Heart left ventricle (tissue), 16 donors: ENCODE measurements at places on chromosomes 3 and 15. TPM values are rescaled to one million over a fixed set of nuclear protein-coding genes. Genes with fewer than 3 reads are reported as not detected.

DNA sequence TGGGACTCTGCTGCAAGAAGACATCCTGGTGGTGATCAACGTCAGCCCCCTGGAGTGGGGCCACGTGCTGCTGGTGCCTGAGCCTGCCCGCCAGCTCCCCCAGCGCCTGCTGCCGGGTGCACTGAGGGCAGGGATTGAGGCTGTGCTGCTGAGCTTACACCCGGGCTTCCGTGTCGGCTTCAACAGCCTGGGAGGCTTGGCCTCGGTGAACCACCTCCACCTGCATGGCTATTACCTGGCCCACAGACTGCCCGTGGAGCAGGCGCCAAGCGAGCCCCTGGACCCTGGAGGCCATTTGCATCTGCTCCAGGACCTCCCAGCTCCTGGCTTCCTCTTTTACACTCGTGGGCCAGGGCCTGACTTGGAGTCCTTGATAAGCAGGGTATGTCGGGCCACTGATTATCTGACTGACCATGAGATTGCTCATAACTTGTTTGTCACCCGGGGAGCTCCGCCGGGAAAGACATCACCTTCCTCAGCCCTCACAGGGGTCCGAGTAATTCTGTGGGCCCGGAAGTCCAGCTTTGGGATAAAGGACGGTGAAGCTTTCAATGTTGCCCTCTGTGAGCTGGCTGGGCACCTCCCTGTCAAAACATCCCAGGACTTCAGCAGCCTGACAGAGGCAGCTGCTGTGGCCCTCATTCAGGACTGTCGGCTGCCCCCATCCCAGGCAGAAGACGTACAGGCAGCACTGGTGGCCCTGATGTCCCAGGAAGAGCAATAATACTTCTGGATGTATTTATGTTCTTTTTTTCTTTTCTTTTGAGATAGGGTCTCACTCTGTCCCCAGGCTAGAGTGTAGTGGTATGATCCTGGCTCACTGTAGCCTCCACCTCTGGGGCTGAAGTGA lies 7.6 kb downstream of the GDPGP1 start:
- DNase-seq: no peak

- no peak for DNase-seq
These were observed 35.0 kb upstream of the CAPN3 start for GRCh38 chr15:42324308-42324707.

- DNase-seq: no peak
These were observed 247.0 kb downstream of the STXBP5L start for GRCh38 chr3:121155028-121155427.

- peak; percentile 70 for DNase-seq
These were observed 147.1 kb upstream of the LPP start for GRCh38 chr3:188006726-188007393.

DNA sequence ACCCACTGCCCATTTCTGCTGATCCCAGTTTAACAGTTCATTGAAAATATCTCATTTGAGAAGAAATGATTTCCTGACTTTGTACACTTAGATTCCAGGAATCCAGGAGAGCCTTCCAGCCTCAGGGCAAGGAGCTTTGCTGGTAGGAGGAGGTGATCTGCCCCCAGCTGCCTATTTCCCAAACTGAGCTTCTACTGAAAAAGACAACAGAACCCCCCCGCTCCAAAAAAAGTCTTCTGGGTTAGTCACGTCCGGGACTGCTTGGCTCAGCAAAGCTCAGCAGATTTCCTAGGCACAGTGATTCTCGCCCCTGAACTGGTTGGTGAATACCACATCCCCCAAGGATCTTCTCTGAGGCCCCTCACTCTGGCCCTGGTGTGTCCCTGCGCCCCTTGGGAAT lies 13.1 kb downstream of the SLC6A6 start:
- DNase-seq: no peak

- no peak for DNase-seq
These were observed 107.1 kb downstream of the FGF12 start for GRCh38 chr3:192620275-192620674.

DNA sequence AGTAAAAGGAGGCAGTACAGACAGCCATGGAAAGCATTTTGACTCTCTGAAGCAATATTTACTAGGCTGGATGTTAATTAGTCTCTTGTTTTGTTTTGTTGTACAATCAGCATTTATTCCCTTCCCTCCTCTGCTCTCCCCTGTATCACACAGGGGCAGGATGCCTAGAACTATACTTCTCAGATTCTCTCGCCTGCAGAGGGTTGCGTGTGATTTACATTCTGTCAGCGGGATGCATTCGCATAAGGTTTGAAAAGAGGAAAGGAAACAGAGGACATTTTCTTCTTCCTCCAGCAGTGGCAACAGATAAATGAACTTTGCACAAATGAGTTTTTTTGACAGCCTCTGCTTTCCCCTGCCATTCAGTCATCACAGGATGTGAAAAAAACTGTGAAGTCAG lies 188.3 kb downstream of the RSL24D1 start:
- no peak for DNase-seq

DNA sequence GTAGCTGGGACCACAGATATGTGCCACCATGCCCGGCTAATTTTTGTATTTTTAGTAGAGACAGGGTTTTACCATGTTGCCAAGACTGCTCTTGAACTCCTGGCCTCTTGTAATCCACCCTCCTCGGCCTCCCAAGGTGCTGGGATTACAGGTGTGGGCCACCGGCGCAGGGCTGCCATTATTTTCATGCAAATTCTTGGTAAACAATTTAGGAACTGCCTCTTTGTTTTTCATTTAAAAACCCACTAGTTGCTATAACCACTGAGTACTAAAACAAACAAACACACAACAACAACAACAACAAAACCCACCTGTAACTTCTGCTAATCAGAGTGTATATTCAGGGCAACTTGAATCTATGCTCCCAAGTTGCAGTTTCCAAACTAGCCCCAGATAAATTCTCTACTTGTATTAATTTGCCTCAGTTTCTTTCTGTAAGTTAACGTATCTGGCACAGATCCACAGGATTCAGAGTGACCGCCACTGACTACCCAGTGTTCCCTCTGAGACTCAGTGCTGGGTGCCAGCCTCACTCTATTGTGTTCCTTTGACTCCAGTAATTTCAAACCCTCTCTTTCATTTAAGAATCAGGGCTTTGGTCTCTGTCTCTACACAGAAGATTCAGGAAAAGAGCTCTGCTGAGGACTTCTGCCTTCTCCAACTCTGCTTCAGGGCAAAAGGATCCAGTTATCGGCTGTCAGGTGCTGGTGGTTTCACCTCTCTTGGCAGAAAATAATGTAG lies 18.6 kb upstream of the ZNF710 start:
- no peak for DNase-seq

DNA sequence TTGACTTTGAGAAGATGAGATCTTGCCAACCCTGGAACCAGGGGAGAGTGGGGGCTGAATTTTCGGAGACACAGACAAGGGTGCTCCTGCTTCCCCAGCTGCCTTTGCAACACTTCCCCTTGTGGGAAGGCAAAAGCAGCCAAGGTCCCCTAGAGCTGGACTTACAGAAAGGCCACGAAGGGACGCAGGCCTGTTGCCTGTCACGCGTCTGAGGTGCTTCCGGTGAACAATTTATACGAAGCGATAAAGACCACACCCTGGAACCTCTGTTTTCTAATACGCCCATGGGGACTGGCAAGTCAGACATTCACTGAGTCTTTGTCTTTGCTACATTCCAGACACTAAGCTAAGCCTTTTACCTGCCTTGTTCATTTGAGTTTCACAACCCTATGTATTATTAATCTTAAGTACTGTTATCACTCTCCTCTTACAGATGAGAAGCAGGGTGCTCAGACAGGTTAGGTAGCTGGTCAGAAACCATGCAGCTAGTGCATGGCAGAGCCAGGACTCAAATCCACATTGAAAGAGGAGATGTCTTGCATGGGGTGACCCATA lies 13.2 kb downstream of the MEGF11 start:
- DNase-seq: no peak

DNA sequence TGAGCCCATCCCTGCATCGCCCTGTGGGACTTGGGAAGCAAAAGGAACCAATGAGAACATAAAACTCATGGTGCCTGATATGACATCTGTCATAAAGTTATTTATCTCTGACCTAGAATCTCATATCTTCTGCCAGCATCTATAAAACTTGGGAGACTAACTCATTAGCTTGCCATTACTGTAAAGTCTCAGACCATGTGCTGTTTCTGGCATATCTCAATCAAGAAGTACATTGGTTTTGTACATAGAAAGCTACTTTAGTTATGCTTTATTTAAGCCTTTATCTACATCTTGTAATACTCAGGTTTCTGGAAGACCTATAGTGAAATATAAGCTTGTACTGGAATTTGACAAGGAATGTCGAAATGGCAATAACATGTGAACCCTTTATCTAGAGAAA lies 112.5 kb downstream of the ZNF385D start:
- DNase-seq: no peak

DNA sequence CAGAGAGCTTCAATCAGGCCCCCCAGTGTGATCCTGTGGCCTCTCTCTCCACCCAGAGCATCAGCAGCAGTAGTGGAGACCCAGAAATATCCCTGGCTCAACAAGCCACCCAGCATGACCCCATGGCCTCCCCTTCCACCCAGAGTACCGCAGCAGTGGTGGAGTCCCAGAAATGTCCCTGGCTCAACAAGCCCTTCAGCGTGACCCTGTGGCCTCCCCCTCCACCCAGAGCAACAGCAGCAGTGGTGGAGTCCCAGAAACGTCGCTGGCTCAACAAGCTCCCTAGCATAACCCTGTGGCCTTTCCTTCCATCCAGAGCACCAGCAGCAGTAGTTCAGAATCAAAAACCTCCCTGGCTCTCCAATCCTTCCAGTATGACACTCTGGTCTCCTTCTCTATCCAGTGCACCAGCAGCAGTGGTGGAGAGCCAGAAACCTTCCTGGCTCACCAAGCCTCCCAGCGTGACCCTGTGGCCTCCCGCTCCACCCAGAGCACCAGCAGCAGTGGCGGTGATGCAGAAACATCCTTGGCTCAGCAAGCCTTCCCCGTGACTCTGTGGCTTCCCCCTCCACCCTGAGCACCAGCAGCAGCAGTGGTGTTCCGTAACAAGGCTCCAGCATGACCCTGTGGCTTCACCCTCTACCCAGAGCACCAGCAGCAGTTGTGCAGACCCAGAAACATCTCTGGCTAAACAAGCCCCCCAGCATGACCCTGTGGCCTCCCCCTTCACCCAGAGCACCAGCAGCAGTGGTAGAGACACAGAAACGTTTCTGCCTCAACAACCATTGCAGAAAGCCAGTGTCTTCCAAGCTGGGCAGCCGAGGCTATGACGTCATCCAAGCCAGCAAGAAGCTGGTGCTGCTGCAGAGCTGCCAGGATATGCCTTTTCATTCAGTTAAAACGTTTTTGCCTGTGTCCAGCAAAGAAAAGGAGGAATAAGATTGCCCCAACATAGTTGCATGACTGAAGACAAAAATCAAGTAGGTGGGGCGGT lies 61.3 kb upstream of the TAMM41 start:
- DNase-seq: no peak

- DNase-seq: no peak
These were observed 21.4 kb upstream of the LIPC start for GRCh38 chr15:58410353-58410752.

- DNase-seq: no peak
These were observed 135.0 kb downstream of the STAG1 start for GRCh38 chr3:136617198-136617597.

- DNase-seq: no peak
These were observed 164.3 kb upstream of the LRIG1 start for GRCh38 chr3:66665021-66665695.

The BCL2A1 gene
- 0.23 TPM for polyA plus RNA-seq

The KIF23 gene
- polyA plus RNA-seq: 0.54 TPM

The CKMT1A gene
- 0.29 TPM for polyA plus RNA-seq

The SOX2 gene
- polyA plus RNA-seq: 0.11 TPM

The HCN4 gene
- polyA plus RNA-seq: 8.3 TPM
